ENCODE measurements at places on chromosomes 2 and 18.

- DNase-seq, result no peak
These were observed 42.6 kb downstream of the MAPK4 start for GRCh38 chr18:50602466-50602865.

- DNase-seq, result no peak
These were observed 1.1 kb downstream of the DOK1 start for GRCh38 chr2:74555610-74556103.

DNA sequence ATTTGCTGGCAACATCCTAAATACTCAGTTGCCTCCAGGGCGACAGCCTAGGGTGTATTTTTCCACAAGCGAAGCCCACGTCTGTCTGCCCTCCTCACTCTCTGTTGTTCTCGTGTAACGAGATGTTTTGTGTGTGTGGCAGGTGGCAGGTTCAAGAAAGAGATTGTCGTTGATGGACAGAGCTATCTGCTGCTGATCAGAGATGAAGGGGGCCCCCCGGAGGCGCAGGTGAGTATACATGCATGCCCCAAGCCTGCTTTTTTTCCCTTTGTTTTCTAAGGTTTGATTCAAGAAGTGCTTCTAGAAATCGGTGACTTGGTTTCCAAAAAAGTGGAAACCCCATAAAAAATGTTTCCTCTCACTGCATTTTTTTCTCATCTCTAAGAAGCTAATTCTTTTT, 247.0 kb downstream of the AGAP1 start:
- no peak for DNase-seq

DNA sequence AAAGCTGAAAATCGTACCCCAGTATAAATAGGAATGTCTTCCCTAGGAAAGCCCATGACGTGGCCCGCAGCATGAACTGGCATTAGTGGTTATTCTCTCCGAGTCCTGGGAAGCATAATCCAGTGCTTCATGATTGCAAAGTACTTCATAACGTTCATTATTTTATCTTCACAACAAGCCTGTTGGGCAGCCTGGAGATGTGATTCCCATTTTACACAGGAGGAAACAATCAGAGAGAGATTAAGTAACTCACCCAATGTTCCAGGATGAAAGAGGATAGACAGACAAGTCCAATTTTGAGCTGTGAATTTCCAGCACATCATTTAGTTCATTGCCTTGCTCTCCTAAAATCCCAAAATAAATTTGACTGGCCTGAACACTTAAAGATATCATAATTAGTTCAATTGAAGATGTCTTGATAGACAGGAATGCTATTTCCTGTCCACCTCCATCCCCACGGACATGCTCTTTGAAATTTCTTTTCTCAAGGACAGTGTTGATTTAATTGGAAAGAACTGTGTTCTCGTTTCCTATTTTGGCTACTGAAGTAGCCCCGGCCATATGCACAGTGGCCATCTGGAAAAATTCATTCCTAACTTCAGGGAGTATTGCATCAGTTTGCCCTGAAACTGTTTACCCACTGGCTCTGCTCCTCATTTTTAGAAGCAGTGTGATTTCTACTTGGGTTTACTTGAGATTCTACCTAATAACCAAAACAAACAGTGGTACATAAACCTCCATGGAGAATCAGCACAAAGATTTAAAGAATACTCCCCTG, 93.9 kb downstream of the VWC2L start:
- DNase-seq, result no peak

DNA sequence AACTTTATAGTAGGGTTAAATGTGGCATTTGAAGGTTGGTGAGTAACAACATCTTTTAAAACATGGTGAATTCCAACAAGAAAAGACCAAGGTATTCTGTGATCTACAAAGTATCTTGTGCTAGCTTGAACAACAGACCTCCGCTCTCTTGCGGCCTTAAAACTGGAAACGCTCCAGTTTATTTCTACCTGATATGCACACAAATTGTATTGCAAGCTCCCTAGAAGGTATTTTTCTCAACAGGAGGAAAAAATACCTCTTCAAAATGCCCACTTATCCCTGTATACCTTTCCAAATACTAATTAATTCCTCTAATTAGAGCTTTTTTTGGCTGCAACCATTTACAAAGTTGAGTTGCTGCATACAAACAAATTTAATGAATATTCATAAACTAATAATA, 69.5 kb downstream of the KCNH7 start:
- no peak for DNase-seq

DNA sequence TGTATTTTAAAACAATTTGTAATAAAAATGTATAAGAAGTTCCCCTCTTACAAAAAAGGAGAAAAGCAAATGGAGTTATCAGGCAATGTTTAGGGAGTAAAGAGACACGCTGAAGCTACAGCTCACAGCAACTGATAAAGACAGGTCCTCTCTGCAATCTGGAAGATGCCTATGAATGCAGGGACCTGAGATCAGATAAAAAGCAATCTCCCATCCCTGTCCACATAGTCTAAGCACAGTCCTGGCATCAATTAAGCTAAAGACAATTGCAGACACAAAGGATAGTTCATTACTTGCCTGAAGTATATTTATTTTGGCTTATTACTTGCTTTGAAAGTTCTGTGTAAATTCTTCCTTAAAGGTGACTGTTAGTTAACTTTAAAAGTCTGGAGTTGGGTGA, 5.0 kb downstream of the EIF2AK3 start:
- DNase-seq, result no peak

DNA sequence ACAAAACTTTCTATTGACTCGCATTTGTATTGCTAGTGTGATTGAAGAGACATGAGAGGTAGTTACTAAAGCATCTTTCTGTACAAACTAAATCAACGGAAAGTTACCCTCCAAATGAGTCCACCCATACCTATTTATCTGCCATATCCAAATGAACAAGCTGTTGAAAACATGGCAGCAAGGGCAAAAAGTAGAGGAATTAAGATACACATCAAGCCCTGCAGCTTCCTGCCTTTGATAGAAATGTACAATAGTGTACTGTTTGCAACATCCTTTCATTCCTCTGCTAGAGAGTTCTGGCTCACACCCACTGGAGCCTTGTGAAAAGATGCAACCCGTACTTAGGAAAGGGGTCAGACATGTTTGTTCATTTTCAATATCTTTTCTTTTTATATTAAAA, 122.5 kb downstream of the ERBB4 start:
- DNase-seq, result no peak

GRCh38 chr2:35963824-35964223, 391.8 kb upstream of the CRIM1 start:
- DNase-seq, result no peak

DNA sequence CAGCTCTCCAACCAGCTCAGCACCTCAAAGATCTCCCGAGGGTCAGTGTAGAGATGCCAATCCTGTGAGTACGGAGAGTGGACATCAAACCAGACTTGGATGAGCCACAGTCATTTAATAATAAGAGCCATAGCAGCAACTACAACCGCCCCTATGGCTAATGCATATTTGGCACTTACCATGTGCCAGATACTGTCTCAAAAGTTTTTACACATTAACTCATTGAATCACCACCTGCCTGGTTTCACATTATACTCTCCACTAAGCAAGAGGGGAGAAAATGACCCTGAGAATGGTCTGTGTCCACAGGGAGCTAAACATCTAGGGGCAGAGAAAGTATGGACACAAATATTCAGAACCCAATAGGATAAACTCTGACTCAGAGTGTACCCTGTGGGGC, 2.6 kb downstream of the CNPPD1 start:
- no peak for DNase-seq

Measured in stimulated activated CD4-positive, alpha-beta T cell treated with anti-CD3 and anti-CD28 coated beads, Interleukin-1b, Interleukin-23, amount 100 ng/mL, for 1 hour (primary cell).